ENCODE measurements at places on chromosomes 16 and 17.

- DNase-seq: no peak
Measured at GRCh38 chr17:74745548-74746177, 2.8 kb upstream of the NHERF1 start.

GRCh38 chr16:80989801-80990200 is 16.9 kb downstream of the CMC2 start:
- no peak for DNase-seq

- DNase-seq: no peak
Measured at GRCh38 chr17:56867948-56868376, 34.0 kb downstream of the DGKE start.

- DNase-seq: no peak
Measured at GRCh38 chr17:75931062-75931461, 9.8 kb downstream of the FBF1 start.

DNA sequence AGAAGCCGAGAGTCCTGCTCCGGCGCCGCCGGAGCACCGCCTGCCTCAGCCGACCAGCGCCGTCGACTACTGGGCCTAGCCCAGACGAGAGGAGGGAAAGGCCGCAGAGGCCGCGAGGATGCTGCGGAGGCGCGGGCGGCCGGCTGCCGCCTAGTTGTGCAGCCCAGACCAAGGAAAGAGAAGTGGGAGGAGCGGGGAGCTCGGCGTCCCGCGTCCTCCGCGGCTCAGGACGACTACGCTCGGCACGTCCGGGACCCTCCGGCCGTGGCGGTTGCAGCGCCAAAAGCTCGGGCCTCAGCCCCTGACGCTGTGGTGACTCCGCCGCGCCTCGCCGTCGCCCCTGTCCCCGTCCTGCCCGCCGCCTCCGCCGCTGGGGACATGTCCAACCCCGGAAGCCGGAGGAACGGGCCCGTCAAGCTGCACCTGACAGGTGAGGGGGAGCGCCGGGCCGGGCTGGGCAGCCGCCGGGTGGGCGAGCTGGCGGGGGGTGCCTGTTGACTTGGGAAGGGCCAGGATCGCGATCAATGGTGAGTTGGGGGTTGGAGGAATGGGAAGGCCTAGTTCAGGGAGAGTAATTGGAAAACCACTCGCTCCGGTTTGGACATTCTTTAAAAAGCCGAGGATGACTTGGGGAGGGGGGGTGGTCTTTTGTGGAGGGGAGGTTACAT is 37.7 kb downstream of the RNF135 start:
- DNase-seq: no peak

GRCh38 chr16:18933501-18933900 is 7.3 kb upstream of the SMG1 start:
- DNase-seq: no peak

DNA sequence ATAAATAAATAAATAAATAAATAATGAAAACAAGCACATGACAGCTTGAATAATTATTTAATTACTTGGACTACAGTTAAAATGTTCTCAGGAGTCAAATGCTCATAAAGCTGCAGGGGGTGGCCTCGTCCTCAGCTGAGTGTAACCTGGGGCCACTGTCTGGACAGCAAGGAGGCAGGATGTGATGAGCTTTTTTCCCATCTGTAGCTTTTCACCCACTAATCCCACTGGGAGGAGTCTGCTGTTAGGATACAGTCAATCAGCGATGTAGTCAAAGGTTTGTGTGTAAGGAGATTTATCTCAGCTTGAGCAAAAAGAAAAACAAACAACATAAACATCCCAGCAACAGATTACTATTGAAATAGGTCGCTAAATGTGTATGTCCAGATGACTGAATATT is 22.5 kb downstream of the ZCCHC14 start:
- no peak for DNase-seq

GRCh38 chr17:80652756-80653330 is 108.2 kb downstream of the RPTOR start:
- DNase-seq: no peak

GRCh38 chr17:13320046-13320785 is 281.5 kb downstream of the HS3ST3A1 start:
- DNase-seq: no peak

DNA sequence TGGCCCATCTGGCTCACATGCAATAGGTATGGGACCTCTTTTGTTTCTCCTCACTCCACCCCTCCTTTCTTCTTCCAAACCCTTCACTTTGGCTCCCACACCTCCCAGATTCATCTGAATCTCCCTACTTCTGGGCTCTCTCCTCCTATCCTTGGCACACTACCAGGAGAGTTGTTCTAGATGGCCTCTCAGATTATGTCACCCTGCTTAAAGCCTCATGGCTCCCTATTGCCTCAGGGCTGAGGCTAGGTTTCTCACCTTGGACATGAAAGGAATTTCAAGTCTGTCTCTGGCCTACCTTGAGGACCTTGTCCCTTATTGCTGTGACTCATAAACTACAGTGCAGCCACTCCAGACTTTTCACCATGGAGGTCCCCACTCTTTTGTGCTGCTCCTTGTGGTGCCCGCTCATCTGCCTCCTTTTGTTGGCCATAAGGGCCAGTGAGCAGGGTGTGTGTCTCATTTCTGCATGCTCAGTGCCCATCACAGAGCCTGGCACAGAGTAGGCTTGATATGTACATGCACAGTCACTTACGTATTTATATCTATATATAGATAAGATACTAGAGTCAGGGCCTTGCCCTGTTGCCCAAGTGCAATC is 1.0 kb upstream of the MFAP4 start:
- DNase-seq: no peak

- DNase-seq: no peak
Measured at GRCh38 chr17:59361386-59361785, 29.9 kb downstream of the YPEL2 start.

DNA sequence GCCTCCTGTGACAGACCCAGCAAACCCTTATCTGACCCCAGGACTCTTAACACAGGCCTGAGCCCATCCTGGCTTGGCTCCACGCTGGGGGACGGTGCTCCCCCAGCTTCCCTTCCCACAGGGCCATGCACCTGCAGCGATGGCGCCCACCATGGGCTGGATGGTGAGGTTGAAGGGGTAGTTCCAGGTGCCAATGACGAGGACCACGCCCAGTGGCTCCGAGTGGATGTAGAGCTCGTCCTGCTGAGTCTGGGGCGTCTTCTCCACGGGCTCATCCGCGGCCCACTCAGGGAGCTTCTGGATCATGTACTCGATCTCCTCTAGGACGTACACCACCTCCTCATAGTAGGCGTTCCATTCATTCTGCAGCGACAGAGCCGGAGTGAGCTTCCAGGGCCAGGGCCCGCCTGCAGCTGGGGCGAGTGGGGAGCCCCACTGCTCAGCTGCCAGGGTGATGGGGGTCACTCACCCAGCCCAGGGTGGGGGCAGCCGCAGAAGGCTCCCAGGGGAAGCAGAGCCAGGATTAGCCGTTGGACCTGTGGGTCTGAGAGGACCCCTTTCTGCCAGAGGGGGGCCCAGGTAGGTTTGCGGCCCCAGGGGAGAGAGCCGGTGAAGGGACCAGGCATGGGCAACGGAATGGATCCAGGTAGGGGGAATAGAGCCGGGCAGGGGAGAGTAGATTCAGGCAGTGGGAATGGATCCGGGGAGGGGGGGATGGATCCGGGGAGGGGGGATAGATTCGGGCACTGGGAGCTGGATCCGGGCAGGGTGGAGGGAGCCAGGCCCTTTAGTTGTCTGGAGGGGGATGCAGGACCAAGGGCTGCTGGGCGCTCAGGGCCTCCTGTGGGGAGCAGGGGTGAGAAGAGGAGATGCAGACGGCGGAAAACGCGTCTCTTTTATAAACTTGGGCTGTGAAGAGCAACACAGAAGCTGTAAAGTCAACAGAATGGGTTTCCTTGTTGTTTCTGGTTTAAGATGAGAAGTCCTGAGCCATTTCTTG is 4.7 kb downstream of the ALDH3A1 start:
- no peak for DNase-seq

DNA sequence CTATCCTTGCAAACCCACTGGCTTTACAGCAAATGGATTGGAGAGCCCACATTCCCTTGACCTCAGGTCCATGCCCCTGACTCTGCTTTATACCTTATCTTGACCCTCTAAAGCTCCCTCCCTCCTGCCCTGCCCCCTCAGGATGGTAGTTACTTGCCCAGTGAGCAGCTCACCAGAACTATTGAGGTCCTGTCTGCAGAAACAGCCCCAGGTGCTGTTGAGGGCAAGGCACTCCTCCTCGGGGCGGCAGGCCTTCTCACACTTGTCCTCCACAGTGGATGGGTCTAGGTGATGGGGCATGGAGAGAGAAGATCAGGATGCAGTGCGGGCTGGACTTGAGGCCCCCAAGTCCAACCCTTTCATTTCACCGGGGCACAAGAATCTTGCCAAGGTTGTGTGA is 4.6 kb downstream of the GP2 start:
- no peak for DNase-seq

DNA sequence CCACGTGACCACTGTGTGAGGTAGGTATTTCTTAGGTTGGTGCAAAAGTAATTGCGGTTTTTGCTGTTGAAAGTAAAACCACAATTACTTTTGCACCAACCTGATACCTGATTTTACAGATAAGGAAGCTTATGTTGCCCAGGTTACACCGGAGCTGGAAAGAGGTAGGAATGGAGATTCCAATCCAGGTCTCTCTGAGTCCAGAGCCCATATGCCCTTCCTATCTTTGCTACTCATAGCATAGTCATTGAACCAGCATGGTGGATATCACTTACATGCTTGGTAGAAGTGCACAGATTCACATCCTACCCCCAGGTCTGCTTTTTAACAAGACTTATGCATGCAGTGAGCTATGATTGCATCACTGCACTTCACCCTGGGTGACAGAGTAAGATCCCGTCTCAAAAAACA is 61.8 kb downstream of the ARSG start:
- DNase-seq: no peak

DNA sequence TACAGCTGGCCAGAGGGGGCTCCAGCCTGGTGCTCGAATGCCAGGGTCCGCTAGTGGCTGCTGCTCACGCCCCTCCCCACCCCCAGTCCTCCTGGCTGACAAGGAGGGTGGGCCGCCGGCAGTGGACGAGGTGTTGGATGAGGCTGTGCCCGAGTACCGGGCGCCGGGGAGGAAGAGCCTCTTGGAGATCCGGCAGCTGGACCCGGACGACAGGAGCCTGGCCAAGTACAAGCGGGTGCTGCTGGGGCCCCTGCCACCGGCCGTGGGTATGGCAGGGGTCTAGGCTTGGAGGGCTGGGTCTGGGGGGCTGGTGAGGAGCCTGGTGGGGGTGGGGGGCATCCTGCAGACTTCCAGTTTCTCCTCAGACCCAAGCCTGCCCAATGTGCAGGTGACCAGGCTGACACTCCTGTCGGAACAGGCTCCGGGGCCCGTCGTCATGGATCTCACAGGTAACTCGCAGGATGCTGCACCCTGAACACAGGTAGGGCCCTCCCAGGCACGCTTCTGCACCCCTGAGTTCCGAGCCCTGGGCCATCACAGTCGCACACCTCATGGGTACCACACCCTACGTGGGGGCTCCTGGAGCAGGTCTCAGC is 1.2 kb upstream of the PDIA2 start:
- no peak for DNase-seq

GRCh38 chr17:68246271-68247028 is 1.4 kb upstream of the AMZ2 start:
- DNase-seq: no peak

DNA sequence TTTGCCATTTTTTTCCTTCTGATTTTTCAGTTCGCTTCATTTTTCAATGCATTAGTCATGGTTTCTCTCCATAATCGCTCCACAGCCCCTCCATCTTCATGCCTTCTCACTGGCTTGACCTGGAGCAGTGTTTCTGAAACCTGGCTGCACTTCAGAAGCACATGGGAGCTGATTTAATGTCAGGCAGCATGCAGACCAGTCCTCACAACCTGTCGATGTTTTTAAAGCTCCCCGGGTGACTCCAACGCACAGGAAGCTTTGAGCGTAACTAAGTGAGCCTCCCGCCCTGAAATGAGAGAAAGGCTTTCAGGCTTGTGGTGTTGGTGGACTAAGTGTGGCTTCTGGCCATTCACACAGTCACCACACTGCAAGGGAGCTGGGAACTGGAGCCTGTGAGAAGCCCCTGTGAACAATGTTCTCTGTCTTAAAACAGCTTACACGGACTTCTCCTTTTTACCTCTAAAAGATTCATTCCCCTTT is 16.8 kb upstream of the DRG2 start:
- no peak for DNase-seq

DNA sequence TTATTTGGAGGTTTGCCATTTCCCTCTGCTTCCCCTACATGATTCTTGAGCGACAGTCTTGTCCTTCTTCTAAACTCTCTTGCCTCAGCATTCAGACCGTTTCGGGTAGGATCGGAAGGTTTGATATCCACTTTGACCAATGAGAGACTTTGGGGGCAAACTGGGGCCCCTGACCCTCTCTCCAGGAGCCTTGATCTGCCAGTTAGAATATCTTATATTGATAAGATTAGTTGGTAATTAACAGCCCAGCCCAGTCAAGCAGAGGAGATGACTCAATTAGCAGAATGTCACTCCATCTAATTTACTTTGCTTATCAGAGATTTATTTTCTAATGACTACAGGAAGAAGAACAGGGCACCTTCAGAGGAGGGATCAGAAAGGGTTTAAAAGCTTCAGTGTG is 532.8 kb downstream of the XYLT1 start:
- no peak for DNase-seq

GRCh38 chr17:42964161-42964932 is at the start of gene AARSD1:
Gene AARSD1, minus strand, starts transcription at chr17:42964454. Its CDS starts 14 bp downstream, at chr17:42964440.
- DNase-seq: peak; percentile 94

GRCh38 chr16:22942811-22943210 is 128.8 kb downstream of the HS3ST2 start:
- no peak for DNase-seq

GRCh38 chr16:69485361-69485760 is 60.9 kb downstream of the CYB5B start:
- no peak for DNase-seq

DNA sequence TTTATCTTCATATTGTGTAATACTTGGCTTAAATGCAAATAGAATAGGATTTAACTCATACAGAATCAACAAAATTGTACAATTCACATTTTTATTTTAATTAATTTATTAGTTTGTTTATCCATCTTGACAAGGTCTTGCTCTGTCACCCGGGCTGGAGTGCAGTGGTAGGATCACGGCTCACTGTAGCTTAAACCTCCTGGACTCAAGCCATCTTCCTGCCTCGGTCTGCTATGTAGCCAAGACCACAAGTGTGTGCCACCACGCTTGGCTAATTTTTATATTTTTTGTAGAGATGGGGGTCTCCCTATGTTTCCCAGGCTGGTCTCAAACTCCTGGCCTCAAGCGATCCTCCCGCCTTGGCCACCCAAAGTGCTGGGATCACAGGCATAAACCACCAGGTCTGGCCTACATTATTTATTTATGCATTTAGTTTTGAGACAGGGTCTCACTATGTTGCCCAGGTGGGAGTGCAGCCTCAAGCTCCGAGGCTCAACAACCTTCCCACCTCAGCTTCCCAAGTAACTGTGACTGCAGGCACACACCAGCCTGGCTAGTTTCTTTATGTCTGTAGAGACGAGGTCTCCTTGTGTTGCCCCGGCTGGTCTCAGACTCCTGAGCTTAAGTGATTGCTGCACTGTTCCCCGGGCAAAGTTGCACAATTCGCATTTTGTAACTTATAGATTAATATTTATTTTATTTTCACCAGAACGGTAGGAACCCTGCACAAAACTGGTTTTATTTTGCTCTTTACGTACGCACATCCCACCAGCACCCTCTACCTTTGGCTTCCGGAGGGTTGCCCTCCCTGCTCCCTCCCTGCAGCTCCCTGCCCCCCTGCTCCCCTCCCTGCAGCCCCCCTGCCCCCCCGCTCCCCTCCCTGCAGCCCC is 4.9 kb downstream of the DPEP1 start:
- no peak for DNase-seq

GRCh38 chr16:1530349-1530882 is 3.0 kb upstream of the TMEM204 start:
- DNase-seq: no peak

All from SW 1271 (cell line).